Upper lobe of left lung (tissue), 6 donors: ENCODE measurements at places on chromosomes 3 and 15. TPM values are rescaled to one million over a fixed set of nuclear protein-coding genes. Genes with fewer than 3 reads are reported as not detected.
A peak's percentile ranks its signal among the peaks of the same experiment; 100 is the strongest.

Gene ABI3BP
- 46.1 TPM for total RNA-seq

Gene APBA2
- total RNA-seq, result 3.2 TPM

- DNase-seq, result no peak
Observed at GRCh38 chr3:153756816-153757215, 364.4 kb upstream of the ARHGEF26 start.

- peak; percentile 30 for DNase-seq
Observed at GRCh38 chr15:40487816-40488682, 17.3 kb downstream of the CHST14 start.

GRCh38 chr15:89205991-89206585 lies 15.3 kb downstream of the RLBP1 start:
- no peak for DNase-seq

DNA sequence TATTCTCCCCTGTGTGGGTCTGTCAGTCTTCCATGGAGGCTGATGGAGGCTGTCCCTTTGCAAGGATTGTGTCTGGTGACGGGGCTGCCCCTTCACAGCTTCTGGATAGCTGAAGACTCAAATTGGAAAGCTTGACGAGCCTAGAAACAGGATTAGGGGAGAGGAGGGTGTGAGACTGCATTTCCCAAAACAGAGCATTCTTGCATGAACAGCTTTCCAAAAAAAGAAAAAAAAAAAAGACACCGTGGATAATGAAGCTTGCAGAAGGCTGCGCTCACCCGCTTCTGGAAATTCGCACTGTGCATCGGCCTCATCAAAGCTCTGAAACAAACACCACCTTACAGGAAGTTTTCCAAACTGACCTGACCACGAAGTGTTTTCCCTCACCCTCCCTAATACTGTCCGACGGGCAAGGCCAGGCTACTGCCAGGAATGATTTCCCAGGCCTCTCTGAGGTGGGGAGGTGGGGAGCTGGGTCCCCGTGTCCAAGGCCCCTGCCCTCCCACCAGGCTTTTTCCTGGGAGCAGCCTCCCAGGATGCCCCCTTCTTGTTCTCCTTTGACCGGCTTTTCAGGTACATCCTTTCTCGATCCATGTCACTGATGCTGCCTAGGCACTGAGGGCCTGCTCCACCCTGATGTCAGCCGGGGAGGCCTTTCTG lies 24.9 kb upstream of the MUC4 start:
- DNase-seq, result no peak

DNA sequence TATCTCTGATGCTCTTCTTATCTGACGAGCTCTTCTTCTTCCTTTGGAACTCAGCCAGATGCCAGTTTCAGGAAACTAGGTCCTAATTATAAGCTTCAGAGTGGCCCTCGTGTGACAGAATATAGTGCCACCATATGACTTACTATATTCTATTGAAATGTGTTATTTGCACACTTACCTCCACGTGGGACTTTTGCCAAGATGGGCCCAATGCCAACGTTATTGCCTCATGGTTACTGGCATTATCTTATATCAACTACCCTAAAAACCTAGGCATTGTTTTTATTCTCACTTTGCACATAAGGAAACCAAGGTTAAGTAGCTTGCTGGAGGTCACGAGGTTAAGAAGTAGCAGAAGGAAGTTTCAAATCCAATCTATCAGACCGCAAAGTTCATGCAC lies 71.3 kb upstream of the SLCO3A1 start:
- DNase-seq, result no peak

GRCh38 chr3:121748680-121749275 lies 763 bp downstream of the GOLGB1 start:
- DNase-seq, result no peak
